NCI-H2081 (cell line): ENCODE measurements at places on chromosomes 5 and 9.

DNA sequence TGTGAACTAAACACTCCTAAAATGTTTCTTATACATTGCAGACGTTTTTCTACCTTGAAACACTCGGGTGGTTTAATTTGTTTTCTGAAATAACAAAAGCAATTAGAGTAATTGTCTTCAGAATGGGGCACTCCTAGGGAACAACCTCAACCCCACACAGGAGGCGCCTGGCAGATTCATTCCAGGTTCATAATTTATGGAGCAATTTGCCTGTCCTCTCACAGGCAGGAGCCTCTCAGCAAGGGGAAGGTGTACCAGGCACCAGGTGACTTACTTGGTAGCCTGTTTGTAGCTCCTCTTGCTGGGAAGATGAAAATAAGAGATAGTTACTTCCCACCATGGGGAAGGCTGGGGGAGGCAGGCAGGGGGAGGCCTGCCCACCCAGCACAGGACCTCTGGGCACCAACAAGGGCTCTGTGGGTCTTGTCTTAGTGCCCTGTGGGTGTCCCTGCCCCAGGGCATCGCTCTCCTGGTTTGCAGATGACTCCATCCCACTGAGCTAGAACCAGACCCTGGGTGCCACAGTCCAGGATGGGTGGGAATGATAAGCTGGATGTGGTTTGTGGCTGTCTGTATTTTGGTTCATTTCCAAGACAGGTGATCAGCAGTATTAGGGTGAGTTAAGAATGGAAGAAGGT lies 144.4 kb downstream of the FSTL4 start:
- DNase-seq, result peak; percentile 31

DNA sequence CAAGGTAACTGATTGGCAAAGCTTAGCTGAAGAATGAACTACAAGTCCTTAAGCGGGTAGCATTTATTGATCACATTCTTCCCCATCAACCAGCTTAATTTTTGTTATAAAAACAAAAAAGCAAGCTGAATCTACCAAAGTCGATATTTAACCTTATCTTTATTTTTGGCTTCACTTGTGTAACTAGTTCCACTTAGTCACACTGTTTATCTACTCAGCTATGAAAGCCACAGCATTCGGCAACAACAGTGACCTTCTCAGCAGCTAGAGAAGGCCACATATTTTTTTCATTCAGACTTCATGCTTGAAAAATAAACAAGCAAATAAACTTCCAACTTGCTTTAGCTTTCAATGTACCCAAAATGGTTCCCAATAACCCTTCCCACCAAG lies 69.4 kb downstream of the KLHL3 start:
- DNase-seq, result no peak

GRCh38 chr5:111119856-111120255 lies 27.7 kb downstream of the WDR36 start:
- no peak for DNase-seq

- no peak for DNase-seq
Observed at GRCh38 chr5:83548581-83548980, 77.0 kb downstream of the VCAN start.

DNA sequence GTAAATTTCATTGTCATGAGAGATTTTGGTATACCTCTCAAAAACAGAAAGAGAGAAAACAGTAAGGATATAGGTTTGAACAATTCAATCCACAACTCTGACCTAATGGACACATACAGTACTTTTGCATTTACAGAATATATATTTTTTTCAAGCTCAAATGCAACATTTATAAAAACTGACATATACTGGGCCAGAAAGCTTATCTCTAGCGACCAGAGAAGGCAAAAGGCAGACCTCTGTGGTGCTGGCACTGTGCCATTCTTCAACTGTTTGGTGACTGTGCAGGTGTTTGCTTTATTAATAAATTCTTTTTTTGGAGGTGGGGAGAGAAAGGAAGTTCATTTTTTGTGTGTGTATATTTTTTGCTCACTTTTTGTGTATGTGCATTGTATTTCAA lies 6.0 kb upstream of the PLAC8L1 start:
- no peak for DNase-seq

DNA sequence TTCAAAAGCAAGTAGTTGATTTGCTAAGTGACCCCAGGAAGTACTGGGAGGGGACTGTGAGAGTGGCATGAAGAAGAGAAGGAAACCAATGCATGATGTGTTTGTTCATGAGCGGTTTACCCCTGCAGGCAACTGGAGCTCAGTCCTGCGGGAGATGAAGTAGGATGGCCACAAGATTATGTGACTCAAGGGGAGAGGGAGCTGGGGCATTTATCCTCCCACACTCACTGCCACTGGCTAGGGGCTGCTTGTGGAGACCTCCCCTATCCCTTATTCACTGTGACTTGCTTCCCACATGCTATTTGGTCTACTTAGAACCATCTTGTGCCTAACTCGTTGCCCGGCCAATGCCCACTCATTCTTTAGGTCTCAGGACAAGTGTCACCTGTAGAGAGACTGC lies 60.6 kb upstream of the TRIO start:
- DNase-seq, result no peak

- DNase-seq, result no peak
Observed at GRCh38 chr9:96088510-96088909, 213.0 kb downstream of the ERCC6L2 start.

DNA sequence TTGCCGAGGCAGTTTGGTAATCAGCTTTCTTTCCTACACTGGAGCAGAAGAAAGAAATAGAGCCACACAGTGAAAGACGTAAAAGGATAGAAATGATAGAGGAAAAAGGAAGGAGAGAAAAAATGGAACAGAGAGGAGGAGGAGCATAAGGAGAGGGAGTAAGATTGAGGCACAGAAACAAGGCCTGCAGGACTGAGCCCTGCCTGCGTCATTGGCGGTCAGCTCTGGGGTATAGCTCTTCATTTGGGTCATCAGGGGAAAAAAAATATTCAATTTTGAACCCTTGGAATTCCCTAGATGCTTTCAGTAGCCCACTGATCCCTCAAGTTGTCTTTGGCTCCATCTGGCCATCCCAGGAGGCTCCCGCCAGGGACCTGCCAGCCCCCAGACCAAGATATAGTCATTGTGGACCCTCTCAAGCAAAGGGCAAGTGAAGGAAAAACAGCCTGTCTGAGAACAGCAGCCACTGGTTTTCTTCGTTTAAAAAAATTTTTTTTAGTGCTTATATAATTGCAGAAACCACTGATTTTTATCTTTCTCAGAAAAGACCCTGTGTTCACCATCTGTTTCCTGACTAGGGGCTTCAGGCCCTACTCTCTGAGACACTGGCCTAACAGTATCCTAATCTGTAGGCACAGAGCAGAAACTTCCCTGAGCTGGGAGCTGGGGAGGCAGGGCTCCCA lies 31.3 kb upstream of the MATR3 start:
- DNase-seq, result no peak

DNA sequence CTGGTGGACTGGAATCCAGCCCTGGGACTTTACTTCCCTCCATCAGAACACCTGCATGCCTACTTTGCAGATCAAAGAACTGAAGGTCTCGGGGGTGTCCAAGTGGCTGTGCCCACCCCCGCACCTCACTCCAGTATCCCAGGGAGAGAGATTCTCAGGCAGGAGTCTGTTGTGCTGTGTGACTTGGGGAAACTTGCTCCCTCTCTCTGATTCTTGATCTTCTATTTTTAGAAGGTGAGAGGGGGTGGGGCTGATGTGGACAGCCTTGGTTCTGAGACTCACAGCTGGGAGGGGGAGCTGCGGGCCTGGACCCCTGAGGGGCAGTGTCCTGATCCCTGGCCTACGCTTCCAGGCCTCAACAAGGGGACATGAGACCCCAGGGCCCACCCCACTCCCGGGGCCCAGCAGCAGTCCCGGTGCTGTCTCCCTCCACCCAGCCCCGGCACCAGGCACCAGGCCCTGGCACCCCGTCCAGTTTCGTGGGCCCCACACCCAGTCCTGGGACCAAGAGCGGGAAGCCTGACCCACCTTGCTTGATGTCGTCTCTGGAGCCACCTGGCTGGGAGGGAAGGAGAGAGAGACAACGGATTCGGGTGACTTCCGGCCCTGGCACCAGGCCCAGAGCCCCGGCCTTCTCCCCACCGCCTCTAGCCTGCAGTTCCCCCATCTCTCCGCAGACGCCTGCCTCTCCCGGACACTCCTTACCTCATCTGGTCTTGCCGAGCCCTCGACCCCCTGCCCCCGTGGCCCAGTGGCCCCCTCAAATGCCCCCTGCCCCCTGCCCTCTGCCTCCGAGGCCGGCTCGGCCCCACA lies 74.0 kb upstream of the SPTLC1 start:
- no peak for DNase-seq

- DNase-seq, result no peak
Observed at GRCh38 chr5:929596-929995, 36.9 kb downstream of the TRIP13 start.
